ENCODE measurements at places on chromosomes 16 and 17. TPM values are rescaled to one million over a fixed set of nuclear protein-coding genes. Genes with fewer than 3 reads are reported as not detected.

Gene CRHR1
- total RNA-seq: not detected

Gene IRX5
- not detected for total RNA-seq

Gene PPY
- not detected for total RNA-seq

Gene SEZ6
- not detected for total RNA-seq

Gene CBFB
- 235 TPM for total RNA-seq

Gene CD300LF
- total RNA-seq: not detected

Gene TRPV3
- 0.31 TPM for total RNA-seq

Gene OR2C1
- total RNA-seq: not detected

DNA sequence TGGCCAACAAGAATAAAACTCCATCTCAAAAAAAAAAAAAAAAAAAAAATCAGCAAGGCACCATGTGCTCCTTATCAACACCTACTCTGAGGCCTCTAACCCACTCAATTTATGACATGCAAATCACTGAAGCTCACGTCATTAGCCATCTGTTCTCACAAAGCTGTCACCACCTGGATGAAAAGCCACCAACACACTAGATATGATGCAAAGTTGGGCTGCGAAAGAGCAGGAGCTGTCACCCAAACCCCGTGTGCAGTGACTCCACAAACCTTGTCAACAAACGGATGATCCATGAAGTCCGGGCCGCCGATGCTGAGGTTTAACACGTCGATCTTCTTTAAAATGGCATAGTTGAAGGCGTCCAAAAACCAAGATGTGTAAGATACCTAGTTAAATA, 25.3 kb downstream of the MBTPS1 start:
- no peak for DNase-seq

DNA sequence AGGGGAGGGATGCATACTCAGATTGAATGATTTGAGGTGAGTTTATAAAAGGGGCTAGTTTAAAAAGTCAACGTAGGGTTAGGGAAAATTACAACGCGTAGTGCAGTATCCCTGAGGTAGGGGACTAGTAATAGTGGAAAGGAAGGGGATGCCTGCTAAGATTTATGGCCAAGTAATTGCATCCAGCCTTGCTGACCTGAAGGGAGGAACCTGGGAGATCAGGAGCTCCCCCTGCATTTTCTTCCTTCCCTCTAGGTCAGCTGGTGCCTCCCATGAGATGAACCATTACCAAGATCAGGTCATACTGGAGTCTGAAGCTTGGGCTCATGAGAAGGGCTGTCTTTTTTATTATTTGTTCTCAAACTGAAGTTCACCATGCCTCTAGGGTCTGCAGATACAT, 606.6 kb downstream of the TMEM114 start:
- no peak for DNase-seq

DNA sequence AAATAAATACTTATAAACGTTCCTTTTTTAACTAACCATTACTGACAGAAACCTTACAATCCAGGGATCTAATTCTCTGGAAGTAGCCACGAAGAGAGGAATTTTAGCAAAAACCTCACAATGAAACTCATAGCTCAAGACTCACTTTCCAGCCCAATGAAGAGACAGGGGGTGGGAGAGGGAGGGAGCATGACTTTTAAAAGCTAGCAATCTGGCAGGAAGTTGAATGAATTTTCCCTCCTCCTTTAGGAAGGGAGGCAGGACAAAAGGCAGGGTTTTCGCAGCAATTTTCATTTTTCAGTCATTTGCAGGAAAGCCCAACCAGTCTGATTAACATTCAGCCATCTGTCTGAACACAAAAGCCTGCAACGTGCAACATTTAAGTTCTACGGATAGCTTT, 381.5 kb upstream of the PSMD7 start:
- no peak for DNase-seq

DNA sequence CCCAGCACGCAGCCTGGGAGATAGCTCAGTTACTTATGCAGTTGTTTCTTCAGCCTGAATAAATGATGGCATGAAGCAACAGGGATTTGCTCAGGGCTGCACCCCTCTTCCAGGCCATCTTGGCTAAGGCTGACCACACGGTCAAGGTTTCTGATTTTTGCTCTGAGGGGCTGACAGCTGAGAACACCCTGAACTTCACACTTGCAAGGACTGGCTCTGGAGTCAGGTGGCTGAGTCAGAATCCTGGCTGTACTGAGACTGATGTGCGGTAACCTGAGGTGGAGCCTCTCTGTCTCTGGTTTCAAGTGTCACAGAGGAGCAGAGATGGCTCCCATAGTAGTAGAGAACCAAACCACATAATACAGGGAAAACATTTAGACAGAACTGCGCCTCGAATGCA, 4.8 kb downstream of the MTHFSD start:
- DNase-seq: no peak

DNA sequence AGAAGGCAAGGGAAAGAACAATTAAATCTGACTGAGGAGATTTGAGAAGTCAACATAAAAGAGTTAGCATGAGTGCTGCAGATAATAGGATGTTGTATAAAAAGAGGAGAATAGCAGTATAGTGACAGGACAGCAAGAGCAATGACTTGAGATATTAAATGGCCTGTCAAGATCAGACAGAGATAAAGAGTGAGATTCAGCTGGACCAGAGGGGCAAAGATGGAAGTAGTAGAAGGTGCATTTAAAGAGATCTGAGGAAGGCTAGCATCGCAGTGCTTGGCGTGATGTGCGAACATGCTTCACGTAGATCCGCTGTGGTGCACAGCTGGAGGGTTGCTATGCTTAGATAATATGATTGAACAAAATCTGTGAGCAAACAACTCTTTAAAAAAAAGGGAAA, 1422.6 kb upstream of the CDH8 start:
- DNase-seq: no peak

DNA sequence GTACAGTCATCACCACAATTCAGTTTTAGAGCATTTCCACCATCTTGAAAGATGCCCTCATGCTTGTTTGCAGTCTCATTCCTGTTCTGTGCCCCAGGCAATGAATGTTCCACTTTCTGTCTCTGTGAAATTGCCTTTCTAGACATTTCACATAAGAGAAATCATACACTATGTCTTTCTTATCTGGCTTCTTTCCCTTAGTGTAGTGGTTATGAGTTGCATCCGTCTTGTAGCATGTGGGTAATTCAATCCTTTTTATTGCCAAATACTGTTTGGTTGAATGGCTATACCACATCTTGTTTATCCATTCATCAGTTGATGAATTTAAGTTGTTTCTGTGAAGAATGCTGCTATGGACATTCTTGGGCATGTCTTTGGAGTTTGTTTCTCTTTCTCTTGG, 132.5 kb upstream of the PLCG2 start:
- no peak for DNase-seq

DNA sequence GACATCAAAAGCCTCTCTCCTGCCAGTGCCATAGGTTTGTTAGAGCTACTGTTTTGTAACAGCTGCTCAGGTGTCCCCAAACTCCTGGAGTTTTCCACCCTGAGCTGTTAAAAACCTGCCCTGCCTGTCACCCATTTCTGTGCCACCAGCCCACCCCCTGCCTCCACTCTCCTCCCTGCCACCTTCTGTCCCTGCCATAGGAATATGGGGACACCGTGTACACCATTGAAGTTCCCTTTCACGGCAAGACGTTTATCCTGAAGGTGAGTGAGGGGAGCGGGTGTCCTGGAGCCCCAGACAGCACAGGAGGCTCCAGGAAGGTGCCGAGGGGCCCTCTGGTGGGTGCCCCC, 5.2 kb upstream of the TCAP start:
- no peak for DNase-seq
